ENCODE measurements at places on chromosomes 3 and 15.

- DNase-seq = no peak
Measured at GRCh38 chr3:193132964-193133363, 108.1 kb upstream of the PLAAT1 start.

GRCh38 chr15:41079717-41080116, 36.4 kb downstream of the INO80 start:
- no peak for DNase-seq

DNA sequence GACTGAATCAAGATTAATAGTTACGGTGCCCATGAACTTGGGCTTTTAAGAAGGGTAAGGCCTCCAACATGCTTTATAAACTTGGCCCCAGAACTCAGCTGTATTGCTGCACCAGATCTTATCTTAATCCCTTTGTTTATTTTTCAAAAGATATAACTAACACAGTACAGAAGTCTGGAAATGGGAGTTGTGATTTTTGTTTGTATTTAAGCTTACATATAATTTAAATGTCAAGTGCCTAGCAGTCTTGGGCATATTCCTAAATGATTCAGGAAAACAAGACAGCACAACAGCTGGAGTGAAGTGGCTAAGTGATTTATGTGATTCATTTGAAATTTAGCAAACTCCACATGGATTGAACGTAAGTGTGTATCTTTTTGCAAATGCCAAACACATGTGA, 56.2 kb downstream of the NBEAL2 start:
- no peak for DNase-seq

DNA sequence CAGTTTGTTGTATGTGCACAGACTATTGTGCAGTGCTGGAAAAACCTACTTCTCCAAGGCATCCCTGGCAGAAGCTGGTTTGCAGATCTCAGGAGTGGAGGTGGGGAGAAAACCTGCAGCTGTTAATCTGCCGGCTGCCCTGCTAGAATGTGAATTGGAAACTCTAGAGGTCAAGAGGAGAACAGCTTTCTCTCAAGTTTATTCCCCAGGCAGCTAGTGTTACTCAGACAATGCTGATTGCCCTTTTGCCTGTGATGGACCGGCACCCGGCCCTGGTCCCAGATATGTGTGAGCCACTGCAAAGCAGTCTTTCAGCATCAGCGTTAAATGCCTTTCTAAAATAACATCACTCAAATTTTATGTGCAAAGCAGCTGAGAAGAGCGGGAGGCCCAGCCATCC, 129.7 kb upstream of the TPM1 start:
- DNase-seq = no peak

- DNase-seq = no peak
Measured at GRCh38 chr15:92878593-92879053, 21.5 kb upstream of the CHD2 start.

GRCh38 chr3:1318296-1319005, 225.6 kb downstream of the CNTN6 start:
- no peak for DNase-seq

- DNase-seq = no peak
Measured at GRCh38 chr15:68028888-68029207, 25.3 kb upstream of the PIAS1 start.

- no peak for DNase-seq
Measured at GRCh38 chr3:152964911-152965609, 130.1 kb downstream of the P2RY1 start.

All from stimulated activated CD4-positive, alpha-beta T cell treated with anti-CD3 and anti-CD28 coated beads, Interleukin-1b, Interleukin-23, amount 100 ng/mL, for 1 hour (primary cell).